ENCODE measurements at places on chromosomes 2 and 18.

DNA sequence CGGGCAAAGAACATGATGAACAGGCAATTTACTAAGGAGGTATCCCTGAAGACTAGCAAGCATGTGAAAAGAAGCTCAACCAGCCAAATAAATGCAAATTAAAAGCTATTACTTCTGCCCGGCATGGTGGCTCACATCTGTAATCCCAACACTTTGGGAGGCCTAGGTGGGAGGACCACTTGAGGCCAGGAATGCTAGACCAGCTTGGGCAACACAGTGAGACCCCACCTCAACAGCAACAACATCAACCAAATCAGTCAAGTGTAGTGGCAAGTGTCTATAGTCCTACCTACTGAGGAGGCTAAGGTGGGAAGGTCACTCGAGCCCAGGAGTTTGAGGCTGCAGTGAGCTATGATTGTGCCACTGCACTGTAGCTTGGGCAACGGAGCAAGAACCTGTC, 139.1 kb downstream of the MEP1B start:
- DNase-seq = no peak

GRCh38 chr2:239815671-239816070, 209.5 kb downstream of the NDUFA10 start:
- no peak for DNase-seq

DNA sequence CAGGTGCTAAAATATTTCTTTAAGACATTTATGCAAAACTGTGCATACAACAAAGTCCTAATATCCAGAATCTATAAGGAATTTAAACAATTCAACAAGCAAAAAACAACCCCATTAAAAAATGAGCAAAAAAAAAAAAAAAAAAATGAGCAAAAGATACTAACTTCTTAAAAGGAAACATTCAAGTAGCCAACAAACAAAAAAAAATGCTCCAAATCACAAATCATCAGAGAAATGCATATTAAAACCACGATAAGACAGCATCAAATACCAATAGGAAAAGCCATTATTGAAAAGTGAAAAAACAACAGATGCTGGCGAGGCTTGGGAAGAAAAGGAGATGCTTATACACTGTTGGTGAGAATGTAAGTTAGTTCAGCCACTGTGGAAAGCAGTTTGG, 34.9 kb downstream of the B4GALT6 start:
- no peak for DNase-seq

GRCh38 chr2:43333656-43334144, 107.3 kb upstream of the ZFP36L2 start:
- no peak for DNase-seq

DNA sequence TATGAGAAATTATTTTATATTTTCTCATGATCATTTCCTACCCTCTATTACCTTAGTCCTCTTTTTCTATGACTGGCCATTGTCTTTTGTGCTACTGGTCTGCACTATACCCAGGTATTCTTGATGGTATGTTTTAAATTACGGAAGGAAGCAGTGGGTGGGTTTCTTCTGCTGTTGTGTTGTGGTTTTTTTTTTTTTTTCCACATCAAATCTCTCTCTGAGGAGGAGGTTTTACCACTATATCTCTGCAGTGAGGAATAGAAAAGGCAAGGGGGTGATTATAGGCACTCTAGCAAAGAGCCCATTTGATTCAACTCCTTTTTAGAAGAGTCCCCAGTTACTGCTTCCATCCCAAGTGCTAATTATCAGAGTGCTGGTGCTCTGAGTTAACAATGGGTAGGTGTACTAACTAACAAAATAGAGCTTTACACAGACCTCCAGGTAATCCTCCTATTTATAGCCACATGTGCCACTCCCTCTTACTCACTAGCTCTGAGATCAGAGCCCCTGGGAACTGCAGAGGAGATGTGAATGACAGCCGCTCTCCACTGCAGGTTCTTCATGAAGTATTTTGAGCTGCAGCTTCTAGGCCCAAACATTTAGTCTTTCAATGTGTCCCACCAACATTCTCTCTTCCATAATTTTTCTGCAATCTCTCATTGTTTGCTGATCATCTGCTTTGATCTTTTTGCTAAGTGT, 301.6 kb upstream of the GULP1 start:
- DNase-seq = no peak

- peak; percentile 58 for DNase-seq
Observed at GRCh38 chr2:203782262-203782976, 76.0 kb downstream of the CD28 start.

GRCh38 chr2:44715671-44716081, 225.8 kb upstream of the SIX3 start:
- DNase-seq = no peak

GRCh38 chr18:45687621-45688020, 36.4 kb upstream of the SLC14A1 start:
- no peak for DNase-seq

- DNase-seq = peak; percentile 58
Observed at GRCh38 chr18:9094307-9095226, 7.9 kb upstream of the NDUFV2 start.

GRCh38 chr2:239283961-239284795, 116.6 kb downstream of the HDAC4 start:
- DNase-seq = no peak

- DNase-seq = no peak
Observed at GRCh38 chr2:170228429-170228828, 50.5 kb downstream of the MYO3B start.
